ENCODE measurements at places on chromosomes 3 and 15. TPM values are rescaled to one million over a fixed set of nuclear protein-coding genes. Genes with fewer than 3 reads are reported as not detected.

DNA sequence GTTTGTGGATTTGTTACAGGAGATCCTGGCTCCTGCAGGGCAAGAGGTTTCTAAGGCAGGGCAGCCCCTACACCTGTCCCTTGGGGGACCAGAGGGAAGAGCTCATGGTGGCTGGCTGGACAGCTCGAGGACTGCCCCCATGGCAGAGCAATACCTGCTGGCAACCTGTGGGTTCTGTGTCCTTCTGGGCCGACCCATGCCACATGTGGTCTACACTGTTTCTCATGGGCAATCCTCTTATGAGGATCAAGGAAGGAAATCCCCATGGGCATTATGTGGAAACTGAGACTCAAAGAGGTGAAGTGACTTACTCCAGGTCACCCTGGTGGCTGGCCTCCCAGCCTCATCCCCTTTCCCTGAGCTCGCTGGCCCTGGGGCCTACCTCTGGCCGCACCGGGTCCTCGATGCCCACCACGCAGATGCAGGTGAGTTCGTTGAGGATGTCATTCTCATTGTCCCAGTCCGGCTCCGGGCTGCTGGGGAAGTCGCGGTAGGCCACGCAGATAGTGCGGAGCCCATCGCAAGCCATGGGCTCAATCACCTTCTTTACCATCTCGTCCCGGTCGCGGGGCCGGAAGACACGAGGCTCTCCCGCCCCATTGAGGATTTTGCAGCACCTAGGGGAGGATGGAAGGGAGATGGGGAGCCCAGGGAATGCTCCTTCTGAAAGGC lies 37.5 kb upstream of the SEC13 start:
- no peak for DNase-seq

DNA sequence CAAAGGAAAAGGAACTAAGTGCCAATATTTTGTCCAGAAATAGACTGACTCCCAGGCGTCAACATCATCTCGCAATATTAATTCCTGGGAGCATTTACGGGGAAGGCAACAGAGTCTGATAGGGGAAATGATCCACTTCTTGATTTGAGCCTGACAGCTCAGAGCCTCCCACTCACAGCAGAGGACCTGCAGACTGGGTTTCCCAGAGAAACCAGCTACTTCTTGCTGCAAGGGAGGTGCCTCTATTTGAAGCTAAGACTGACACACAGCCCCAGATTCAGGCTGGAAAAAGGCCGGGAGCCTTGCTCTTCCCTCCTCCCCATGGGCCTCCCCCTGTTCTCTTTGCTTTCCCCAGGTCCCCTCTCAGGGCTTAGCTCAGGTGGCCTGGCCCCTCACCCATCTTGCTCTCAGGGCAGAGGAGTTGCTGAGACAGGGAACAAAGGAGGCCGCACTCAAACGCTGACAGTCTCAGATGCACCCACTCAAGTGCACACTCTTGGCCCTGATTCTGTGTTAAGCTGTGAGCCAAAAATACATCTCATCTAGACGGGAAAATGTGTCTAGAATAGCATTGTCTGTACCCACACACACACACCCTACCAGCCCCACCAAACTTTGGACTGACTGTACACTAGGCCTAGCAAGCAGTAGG lies 49.8 kb upstream of the DCLK3 start:
- no peak for DNase-seq

DNA sequence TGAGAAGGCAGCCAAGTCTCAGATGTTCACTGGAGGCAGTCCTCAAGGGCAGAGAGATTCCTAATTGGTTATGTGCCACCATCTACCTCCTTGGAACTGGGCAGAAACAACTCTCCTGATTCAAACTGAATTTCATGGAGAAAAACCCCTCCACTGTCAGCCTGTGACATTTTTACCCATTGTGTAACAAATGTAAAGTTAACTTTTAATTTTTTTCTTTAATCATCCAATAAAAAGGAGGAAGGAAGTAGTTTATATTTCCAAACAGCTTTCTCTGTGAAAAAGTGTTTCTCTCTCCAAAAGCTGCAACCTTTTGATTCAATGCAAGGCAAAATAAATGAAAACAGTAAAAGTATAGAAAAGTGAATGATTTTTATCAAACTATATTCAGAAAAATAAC lies 510 bp upstream of the COLQ start:
- DNase-seq, result no peak

Gene CCDC39
- polyA plus RNA-seq, result 9.8 TPM

Gene CAV3
- 0.48 TPM for polyA plus RNA-seq

Gene TGM4
- polyA plus RNA-seq, result 0.18 TPM

Gene TF
- 7.9 TPM for polyA plus RNA-seq

GRCh38 chr3:149489060-149489690 lies 14.7 kb downstream of the TM4SF4 start:
- no peak for DNase-seq

Gene GOLGA8R
- 10.9 TPM for polyA plus RNA-seq

DNA sequence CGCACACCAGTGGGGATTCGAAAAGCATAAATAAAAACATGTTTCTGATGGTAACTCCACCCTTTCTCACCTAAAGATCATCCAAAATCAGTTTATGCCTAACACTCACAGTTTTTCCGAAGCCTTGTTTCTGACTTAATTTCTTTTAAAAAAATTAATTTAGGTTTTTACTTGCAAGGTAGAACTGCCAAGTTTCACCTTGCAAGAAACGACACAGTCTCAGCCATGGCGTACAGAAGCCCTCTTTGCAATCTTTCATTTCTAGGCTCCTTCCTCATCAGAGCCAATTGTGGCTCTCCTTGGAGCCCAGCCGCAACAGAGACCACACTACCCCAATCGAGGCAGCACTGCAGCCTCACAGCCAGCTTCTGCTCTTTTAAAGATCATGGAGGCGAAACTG lies 31.0 kb upstream of the FEZF2 start:
- DNase-seq, result no peak

Gene AHSG
- polyA plus RNA-seq, result 0.62 TPM

- DNase-seq, result no peak
Observed at GRCh38 chr3:44058868-44059203, 182.8 kb upstream of the TOPAZ1 start.

DNA sequence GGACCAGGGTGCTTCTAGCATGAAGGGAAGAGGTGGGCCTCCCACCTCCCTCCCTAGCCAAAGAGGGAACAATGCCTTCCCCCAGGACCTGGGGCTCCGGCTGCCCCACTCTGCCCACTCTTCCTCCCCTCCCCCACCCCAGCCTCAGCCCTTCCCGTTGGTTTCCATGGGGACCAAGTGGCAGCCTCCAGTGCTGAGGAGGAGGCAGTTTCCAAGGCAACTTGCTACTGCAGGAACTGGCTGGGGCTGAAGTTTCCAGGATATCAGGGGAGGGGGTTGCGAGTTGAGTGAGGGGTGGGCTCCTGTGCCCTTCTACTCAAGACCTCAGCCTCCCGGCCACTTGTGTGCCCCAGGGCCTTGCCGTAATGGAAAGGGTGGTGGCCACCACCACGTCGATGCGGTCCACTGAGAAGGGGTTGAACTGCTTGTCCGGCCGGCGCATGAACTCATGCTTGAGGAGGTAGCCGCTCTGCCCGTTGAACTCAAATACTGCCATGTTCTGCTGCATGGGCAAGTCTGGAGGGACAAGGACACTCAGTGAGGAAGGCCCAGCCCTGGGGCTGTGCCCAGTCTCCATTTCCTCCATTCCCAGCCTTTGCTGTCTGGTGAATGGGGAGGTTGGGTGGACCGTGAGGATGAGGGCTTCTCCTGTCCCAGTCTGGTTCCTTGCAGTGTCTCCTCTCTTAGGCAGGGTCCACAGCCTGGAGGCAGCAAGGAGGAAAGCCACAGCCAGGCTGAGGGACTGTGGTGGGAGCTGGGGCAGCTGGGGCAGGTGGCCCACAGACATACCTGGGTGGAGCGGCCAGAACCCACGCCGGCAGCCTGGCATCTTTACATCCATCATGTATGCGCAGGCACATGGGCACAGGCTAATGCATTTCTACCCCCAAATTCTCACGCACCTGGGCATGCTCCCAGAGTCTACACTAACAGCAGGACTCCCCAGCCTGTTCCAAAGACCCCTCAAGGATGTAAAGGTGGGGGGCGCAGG lies 11.3 kb upstream of the ANKRD63 start:
- DNase-seq, result no peak

DNA sequence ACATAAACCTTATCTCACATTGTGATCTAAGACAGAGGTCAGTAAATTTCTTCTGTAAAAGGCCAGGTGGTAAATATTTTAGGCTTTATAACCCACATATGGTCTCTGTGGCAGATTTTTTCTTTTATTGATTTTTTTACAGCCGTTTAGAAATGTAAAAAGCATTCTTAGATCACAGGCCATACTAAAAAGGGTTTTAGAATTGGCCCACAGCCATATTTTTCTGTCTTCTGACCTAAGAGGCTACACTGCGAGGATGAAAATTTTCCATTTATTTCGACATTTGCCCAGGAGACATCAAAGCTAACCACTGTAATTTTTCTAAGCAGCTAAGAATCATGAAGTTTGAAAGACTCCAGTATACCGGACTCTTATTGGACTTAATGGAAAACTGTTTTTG lies 377.2 kb upstream of the SGO1 start:
- DNase-seq, result no peak

GRCh38 chr15:71707230-71708050 lies 102.9 kb upstream of the NR2E3 start:
- no peak for DNase-seq

Gene ZBTB47
- polyA plus RNA-seq, result 12.7 TPM

Gene GOLGA6C
- polyA plus RNA-seq, result not detected

Gene WDR49
- 2.0 TPM for polyA plus RNA-seq

- DNase-seq, result no peak
Observed at GRCh38 chr3:193865896-193866480, 270.0 kb upstream of the HES1 start.

GRCh38 chr3:178318941-178319816 lies 217.1 kb upstream of the KCNMB2 start:
- no peak for DNase-seq

DNA sequence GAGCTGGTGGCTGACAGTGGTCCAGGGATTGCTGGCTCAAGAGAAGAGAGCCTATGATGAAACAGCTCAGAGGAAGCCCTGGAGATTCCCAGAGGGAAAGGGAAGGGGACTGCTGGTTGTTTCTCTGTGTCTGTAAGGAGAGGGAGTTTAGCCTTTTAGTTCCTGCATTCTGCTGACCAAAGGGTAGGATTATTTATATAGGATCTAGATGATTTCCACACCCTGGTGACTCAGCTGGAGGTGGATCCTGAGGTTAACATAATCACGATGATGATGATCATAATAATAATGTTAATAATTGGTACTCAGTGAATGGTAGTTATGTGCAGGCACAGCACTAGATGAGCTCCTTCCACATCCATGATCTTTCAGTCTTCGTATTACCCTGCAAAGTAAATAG lies 144.9 kb downstream of the EPHB1 start:
- DNase-seq, result no peak

GRCh38 chr3:62604751-62605351 lies 231.5 kb upstream of the FEZF2 start:
- no peak for DNase-seq

Data from left kidney (tissue), 8 donors.